ENCODE measurements at places on chromosomes 6 and 20.

DNA sequence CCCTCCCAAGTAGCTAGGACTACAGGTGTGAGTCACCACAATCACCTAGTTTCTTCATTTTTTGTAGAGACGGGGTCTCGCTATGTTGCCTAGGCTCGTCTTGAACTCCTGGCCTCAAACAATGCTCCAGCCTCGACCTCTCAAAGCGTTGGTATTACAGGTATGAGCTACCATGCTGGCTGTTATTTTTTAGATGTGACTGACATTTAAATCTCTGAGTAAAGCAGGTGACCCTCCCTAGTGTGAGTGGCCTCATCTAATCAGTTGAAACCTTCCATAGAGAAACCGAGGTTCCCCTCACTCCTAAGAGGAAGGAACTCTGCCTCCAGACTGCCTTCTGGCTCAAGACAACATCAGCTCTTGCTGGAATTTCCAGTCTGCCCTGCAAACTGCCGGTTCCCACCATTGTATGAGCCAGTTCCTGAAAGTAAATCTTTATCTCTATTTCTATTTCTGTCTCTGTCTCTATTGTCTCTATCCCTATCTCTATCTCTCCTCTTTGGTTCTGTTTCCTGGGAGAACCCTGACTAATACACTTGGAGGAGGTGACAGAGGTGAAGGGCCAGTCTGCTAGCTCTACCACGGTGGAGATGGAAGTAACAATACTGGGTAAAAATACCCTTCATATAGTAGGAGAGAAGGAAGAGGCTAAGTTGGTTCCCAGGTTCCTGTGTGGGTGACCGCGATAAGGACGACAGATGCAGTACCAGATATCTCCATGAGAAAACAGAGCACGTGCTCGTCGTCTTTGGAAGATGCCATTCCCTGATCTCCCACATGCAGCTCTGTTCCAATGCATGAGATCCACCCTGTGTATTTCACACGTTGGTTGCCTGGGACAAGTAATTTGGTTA is 81.0 kb downstream of the MYB start:
- no peak for DNase-seq

- DNase-seq = no peak
Measured at GRCh38 chr20:61385731-61386130, 133.7 kb downstream of the CDH4 start.

DNA sequence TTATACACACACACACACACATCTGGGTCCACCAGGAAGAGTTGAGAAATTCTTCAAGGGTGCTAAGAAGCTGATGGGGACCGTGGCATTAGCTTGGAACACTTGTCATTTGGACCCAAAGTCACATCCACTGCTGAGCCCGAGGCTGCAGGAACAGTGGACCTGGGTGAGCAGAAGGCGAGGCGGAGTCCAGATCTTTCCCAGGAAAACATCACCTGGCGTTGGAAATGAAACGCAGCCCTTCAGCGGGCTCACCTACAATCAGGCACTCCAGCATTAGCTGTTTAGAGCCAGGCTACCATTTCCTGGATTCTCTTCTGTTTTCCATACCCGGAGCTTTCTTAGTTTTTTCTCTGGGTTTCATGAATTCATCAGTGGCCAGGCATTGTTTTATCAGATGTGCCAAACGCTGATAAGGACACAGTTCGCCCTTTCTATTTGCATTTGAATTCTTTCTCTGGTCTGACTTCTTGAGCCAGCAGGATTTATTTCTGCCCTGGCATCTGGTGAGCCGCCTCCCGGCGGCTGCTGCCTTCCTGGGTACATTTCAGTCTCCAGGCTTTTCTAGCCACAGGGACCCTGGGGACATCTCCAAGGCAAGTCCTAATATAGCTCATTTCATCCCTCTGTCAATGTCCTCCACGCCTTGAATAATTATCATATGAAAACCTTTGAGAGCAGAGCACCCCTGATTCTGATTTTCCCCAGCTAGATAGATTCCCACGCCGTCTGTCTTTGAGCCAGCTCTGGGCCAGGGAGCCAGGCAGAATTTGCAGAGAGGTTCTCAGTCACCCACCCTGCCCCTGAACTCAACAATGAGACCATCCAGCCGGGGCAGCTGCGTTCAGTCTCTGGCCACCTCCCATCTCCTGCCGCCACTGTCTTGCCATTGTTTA is 170.9 kb downstream of the TTLL2 start:
- no peak for DNase-seq

DNA sequence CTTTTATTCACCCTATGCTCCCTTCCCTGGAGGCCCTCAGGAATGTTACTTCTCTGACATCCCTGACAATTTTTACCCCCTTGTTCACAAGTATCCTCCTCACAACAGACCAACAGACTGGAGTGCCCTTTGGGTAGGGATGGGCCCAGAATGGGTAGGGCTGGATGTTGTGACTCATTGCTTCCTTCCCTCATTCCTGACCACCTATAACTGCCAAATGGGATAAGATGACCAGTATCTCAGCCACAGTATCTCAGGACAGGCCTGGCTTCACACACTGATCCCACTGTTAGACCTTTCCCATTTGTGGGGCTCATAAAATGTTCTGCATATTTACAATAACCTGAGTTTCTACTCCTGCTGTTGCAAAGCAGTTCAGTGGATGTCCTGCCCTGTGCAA is 223.0 kb upstream of the LRFN2 start:
- peak; percentile 26 for DNase-seq

DNA sequence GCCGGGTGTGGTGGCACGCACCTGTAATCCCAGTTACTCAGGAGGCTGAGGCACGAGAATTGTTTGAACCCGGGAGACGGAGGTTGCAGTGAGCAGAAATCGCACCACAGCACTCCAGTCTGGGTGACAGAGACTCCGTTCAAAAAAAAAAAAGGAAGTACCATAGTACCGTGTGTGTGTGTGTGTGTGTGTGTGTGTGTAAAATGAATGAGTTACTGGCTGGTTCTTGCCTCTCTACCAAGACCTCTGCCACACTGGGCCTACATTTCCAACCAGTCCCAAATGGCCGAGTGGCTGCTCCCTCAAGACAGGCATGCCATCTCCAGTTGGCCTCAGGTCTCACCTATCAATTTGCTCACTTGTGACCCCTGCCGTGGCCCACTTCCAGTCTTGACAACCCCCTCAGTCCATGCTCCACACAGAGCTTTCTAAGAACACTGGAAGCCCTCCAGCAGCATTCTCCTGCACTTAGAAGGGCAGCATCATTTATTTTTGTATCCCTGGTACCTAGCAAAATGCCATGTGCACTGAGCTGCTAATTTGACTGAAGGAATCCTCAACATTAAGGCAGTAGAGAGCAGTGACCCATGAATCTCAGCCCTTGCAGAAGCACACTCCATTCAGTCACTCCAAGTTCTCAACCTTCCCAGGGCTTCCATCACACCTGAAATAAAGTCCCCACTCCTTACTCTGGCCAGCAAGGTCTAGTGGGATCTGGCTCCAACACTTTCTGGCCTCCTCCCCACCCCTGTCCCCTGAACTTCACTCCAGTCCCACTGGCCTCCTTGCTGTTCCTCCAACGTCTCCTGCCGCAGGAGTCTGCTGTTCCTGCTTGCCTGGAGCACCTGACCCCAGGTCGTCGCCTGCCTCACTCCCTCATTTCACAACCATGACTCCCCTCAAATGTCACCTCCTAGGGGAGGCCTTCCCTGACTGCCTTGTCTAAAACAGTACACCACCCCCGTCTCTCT is 29.9 kb downstream of the COX4I2 start:
- DNase-seq = no peak

All from HS-5 (cell line).